ENCODE measurements at places on chromosomes 13 and 19.
A peak's percentile ranks its signal among the peaks of the same experiment; 100 is the strongest.

DNA sequence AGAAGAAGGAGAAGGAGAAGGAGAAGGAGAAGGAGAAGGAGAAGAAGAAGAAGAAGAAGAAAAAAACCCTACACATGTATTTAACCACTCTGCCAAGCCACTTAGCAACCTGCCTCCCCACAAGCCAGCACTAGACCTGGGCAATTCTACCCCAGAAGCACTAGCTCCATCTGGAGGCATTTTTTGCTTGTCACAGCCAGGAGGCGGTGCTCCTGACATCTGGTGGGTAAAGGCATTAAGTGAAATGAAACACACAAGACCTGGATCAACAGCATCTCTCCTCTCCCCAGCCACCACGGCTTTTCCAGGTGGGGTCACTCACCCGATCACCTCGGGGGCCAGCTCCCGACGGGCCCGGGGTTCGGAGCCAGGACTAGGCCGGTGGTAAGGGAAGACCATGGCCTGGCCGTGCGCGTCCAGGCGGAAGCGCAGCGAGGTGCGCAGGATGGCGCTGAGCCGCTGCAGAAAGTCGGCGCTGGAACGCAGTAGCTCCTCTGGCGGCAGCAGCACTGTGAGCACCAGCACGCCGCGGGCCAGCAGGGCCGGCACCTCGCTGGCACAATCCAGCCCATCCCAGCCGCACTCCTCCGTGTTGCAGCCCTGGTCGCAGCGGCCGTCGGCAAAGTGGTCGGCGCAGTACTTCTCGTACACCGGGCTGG, 26.9 kb downstream of the NOTCH3 start:
- DNase-seq, result peak; percentile 27

DNA sequence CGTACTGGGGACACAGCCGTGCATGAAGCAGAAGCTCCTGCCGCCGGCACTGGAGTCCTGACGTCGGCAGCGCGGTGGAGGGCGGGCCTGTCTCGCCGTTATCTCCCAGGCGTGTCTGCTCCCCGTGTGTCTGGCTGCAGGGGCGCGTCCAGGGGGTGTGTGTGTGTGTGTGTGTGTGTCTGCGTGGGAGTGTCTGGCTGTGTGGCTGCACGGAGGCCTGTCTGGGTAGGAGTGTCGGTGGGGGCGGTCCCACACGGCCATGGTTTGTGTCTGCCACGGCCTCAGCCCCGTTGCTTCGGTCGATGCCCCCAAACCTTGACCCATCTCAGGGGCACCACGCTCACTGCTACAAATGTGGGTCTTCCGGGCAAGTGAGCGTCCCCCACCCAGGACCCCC, 18.3 kb downstream of the ARID3A start:
- DNase-seq, result no peak

- no peak for DNase-seq
These were observed 1.9 kb upstream of the SH2D3A start for GRCh38 chr19:6769006-6769619.

GRCh38 chr13:56352361-56352760, 788.4 kb upstream of the PRR20A start:
- no peak for DNase-seq

- DNase-seq, result peak; percentile 17
These were observed 2.4 kb downstream of the MARK4 start for GRCh38 chr19:45253396-45254027.

- no peak for DNase-seq
These were observed 309.9 kb downstream of the DCT start for GRCh38 chr13:94169454-94170144.

GRCh38 chr13:75938811-75939560, 302.9 kb downstream of the LMO7 start:
- DNase-seq, result peak; percentile 47

DNA sequence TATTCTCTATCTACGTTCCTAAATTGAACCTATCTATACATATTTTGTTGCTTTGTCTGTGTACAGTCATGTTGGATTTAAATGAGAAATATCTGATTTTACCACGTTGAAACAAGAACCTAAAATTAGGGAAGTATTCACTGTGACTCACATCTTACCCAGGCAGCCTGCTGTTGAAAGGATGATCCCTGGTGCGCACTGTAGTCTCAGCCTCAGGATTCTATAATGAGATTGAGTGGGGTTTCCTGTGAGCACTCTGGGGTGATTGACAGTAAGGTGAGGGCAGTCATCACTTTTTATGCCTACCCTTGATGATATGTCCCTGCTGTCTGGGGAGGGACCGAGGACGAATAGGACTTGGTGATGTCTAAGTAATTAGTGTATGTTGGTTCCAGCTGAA, 35.4 kb downstream of the PCCA start:
- no peak for DNase-seq

DNA sequence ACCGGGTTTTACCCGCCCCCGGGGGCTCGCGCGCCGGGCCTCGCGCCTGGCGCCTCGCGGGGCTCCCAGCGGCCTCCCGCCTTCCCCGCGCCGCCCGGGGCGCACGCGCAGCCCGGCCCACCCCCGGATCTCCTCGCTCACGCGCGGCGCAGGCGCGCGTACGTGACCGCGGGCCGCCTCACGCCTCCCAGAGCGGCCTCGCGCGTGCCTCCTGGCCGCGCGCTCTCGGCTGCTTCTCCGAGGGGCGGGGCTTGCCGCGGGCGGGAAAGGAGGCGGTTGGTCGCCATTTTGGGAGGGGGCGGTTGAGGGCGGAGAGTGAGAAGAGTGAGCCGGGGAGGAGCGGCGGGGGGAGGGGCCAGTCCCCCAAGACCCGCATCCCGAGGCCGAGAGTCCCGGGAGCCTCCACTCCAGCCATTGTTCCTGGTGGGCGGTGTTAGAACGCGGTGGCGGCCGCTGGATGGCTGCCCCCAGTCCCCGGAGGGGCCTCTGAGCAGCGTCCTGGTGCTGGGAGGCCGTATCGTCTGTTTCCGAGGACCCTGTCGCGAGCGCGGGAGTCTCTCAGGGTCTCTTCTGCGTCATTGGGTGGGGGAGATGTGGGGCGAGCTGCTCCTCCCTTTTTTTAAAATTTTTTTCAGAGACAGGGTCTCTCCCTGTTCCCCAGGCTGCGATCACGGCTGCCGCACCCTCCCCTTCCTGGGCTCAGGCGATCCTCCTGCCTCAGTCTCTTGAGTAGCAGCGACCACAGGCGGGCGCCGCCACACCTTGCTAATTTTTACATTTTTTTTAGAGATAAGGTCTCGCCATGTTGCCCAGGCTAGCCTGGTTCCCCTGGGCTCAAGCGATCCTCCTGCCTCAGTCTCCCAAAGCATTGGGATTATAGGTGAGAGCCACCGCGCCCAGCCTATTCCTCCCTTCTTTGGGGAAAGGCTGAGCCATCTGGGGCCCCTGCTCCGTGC, at the start of gene ZNF541:
Gene ZNF541 (minus strand): TSS at position 78 of the 956 bp plus-strand sequence. CDS start 17,292 bp downstream, outside the sequence.
- no peak for DNase-seq

GRCh38 chr13:49936968-49937273, 781 bp upstream of the SPRYD7 start:
- peak; percentile 14 for DNase-seq

GRCh38 chr19:934865-935479, 9.1 kb downstream of the ARID3A start:
- DNase-seq, result no peak

DNA sequence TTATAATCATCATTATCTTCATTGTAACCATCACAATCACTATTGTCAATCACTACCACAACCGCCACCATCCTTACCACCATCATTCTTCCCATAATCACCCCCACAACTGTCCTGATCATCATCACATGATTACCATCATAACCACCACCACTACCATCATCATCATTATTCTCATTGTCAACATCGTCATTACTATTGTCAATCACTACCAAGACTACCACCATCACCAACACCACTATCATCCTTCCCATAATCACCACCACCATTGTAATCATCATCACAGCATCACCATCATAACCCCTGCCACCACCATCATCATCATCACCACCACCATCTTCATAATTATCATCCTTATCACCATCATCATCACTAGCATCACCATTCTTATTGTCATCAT, 55.2 kb downstream of the MBD3L1 start:
- DNase-seq, result no peak

GRCh38 chr19:872266-872951, 12.9 kb downstream of the CFD start:
- peak; percentile 87 for DNase-seq

DNA sequence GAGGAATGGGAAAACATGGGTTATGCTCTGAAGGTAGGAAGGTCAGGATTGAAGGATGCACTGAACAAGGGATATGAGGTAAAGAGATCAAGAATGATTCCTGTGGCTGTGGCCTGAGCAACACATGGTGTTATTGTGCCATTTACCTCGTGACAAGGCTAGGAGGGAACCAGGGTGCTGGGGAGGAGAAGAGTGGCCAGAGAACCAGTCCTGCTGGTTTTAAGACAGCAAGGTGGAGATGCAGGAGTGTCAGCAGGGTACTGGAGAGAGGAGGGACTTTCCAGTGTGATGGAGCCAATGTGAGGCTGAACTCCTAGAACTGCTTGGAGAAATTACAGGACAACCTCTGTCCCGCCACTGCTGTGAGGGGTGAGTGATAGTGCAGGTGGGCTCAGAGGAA, 282.4 kb downstream of the MYO16 start:
- no peak for DNase-seq

GRCh38 chr19:49065905-49066512, 1.4 kb upstream of the NTF4 start:
- no peak for DNase-seq

DNA sequence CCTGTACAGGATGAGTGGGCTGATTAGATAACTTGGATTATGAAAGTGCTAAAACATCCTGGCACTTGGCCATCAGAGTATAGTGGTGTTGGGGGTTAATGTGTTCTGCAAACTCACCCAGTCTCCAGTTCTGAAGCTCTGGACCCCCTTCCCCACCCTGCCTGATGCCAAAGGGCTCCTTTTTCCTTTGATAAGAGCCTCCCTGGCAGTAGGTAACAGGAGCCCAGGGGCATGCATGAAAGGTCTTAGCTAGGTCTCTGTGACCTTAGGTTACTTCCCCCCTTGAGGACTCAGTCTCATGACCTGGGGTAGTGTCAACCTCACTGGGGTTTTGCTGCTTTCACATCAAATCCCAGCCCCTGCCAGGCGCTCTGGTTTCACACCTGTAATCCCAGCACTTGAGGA, 2.5 kb downstream of the RPS28 start:
- no peak for DNase-seq

GRCh38 chr19:34588249-34588648, 88.7 kb downstream of the SCGB2B2 start:
- no peak for DNase-seq

GRCh38 chr19:6706633-6706958, 13.9 kb downstream of the C3 start:
- DNase-seq, result no peak

DNA sequence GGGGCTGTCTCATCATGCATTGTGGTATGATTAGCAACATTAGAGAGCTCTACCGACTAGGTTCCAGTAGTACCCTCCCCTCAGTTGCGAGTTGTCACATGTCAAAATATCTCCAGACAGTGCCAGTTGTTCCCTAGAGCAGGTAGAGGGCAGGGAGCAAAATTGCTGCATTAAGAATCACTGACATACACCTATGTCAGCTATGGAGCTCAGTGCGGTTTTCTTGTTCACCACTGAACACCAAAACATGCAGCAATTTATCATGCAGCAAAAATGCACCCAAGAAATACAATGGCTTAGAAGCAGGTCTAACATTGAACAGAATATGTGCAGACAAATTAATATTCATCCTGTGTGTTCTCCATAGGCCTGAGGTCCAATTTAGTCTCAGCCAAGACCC, 186.9 kb upstream of the STARD13 start:
- no peak for DNase-seq

DNA sequence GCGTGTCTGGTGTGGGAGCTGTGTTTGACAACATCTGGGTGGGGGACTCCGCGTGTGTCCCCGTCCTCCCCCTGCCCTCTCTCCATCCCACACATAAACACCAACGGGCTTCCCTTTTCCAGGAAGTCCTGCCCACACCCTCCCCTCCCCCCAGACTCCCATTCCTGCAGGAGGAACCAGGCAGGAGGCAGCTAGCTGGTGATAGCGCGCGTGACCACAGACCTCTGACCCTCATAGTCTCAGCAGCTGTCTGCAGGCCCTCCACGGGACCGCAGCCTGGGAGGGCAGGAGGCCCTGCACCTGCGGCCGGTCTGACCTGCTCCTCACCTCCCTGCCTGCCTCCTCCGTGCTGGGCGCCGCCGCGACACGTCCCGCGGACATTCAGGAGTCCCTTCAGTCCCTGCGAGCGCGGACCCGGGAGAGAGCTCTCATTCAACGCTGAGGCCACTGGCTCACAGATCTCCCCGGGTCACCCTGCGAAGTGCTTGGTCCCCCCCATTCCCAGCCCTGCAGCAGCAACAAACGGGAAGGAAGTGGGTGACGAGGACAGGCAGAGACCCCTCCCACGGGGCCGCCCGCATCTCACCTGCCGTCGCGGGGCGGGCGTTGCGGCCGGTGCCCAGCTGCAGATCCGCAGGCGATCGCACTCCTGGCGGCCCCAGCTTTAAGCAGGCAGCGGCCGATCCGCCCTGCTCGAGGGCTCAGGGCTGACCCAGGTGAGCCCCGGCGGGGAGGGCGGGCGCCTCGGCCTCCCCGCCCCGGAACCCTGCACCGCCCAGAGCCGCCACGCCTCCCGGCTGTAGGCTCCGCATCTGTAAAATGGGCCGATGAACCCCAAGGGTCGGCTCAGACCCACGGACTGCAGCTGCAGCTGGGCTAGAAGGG, 1.1 kb upstream of the ACP5 start:
- no peak for DNase-seq

GRCh38 chr13:63999614-64000305, 2584.1 kb upstream of the PCDH20 start:
- DNase-seq, result no peak

DNA sequence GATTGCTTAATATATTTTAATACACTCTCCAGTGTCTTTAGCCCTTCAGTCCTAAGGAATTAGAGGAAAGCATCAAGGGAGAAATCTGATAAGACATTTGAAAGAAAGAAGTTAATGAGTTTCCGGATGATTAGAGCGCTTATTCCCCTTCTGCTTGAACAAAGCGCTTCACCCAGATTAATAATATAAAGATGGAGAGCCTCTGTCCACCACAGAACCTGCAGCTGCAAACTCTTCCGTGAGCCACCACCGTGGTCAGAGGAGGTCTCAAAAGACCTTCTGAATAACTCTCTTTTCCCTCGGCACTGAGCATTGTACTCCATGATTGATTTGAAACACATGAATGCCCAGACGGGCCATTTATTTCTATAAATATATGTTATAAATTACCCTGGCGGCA, 14.2 kb upstream of the TUBGCP3 start:
- DNase-seq, result no peak

DNA sequence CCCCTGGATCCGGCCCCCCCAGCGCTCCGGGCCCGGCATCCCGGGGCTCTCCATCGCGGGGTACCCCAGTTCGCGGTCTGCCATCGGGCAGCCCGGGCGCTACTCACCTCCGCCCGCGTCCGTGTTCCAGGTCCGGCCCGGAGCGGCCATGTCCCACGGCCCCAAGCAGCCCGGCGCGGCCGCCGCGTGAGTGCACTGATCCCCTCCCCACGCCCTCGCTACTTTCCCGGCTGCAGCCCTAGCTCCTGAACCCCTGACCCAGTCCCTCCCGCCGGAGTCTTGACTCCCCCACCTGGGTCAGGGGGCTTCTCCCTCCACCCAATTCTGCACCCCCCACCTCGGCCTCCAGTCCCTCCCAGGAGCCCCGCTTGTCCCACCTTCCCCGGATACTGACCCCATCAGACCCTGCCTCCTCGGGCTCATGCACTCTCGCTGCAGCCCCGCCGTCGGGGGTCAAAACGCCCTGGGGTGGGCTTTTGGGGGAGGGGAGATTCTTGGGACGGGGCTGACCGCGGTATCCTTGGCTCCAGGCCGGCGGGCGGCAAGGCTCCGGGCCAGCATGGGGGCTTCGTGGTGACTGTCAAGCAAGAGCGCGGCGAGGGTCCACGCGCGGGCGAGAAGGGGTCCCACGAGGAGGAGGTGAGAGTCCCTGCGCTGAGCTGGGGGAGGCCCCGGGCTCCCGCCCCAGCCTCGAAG, 566 bp downstream of the HMG20B start:
- DNase-seq, result no peak

Data from NCI-H2171 treated with DMSO at 0.1 percent for 48 hours (cell line).